ENCODE measurements at places on chromosomes 5 and 9. TPM values are rescaled to one million over a fixed set of nuclear protein-coding genes. Genes with fewer than 3 reads are reported as not detected.

DNA sequence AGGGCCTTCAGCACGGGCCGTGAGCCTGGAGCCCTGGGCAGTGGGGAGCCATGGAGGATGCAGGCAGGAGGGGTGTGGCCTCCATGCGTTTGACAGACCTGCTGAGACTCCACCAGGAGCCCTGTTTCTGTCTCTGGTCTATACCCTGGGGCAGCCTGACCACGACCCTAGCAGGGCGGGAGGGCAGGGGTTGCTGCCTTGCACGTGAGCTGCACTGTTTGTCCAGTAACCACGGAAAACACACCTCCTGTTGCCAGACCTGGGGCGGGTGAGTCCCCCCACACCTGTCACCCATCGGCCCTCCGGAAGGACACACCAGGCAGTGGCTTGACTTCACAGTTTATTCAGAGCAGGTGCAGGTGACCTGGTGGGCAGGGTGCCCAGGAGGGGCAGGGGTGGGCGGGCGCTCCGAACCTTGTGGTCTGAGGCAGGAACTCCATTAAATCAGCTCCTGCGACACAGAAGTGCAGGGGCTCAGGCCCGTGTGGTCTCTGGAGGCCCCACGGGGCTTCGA, 3.9 kb downstream of the LCN8 start:
- no peak for DNase-seq

DNA sequence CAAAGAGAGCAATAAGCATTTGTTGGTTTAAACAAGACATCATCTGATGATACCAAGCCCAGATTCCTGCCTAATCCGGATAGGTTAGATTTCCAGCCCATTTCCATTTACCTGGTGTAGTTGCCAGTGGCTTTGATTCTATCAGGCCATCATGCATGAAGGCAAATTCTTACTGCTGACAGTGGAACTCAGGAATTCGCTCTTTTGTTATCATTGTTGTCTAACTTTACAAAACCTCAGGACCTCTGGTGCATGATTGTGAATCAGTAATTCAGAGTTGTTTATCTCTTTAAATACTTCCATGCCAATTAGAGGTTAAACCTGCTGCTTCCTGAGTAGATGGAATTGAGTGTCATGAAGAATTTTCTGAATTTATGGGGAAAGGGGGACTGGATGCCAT, 76.5 kb downstream of the C9orf152 start:
- DNase-seq, result no peak

DNA sequence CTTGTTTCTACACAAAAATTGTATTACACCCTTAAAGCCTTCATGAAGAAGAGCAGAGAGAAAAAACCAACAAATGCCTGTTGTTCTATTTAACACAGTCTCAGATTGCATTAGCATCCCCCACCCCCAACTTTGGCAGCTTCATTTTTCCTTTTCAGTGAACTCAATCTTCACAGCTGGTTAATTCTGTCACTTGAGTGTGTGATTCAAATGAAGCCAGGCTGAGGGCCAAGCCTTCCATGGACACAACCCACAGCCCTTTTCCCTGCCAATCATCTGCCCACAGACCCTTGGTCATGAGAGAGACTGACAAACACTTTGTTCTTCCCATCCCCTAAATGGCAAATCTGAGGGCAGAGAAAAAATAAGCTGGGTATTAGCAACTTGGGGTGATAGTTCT, 217.5 kb upstream of the NMUR2 start:
- peak; percentile 15 for DNase-seq

DNA sequence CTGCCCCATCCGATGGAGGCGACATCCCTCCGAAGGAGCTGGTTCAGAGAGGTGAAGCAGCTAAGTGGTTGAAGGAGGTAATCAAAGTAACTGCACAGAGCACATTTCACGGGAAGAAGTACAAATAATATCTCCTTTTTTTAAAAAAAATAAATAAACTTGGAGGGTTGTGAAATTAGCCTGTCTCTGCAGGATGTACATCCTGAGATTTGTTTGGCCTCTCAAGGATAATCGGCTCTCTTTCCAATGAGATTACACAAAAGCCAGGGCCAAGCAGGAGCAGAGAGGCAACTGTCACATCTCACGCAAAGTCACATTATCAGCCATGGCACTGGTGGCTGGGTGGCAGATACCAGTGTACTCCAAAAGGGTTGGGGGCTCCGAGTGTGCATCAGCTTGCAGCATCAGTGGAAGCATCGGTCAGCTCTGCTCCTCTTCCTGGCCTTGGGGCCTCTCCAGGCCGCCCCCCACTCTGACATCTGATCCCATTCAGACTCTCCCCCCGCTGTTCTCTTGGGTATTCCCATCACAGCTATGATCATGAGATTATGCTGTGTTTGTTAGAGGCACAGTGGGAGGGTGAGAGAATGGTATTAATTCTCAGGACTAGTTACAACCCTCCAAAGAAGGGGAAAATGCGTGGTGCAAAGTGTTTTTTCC, 109.9 kb downstream of the UGCG start:
- DNase-seq, result no peak

- no peak for DNase-seq
These were observed 181.8 kb upstream of the ELL2 start for GRCh38 chr5:96143450-96143849.

DNA sequence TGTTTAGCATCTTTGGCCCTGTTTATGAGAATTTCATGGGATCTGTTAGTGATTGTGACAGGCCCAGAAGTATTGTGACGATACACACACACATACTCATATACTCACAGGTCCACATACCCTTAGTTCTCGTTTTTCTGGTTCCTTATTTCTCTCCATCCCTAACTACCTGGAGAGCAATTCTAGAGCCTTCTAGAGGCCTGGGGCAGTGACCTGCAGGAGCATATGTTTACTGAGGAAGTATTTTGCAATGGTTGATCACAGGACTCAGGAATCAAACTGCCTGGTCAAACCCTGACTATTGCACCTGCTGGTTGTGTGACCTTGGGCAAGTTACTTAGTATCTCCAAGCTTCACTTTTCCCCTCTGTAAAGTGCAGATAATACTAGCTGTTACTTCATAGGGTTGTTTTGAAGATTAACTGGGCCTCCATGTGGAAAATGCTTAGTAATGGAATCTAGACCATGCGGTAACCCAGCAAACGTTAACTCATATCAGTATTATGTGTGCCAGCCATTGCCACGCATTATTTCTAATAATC, 8.7 kb downstream of the PAPPA start:
- DNase-seq, result no peak

DNA sequence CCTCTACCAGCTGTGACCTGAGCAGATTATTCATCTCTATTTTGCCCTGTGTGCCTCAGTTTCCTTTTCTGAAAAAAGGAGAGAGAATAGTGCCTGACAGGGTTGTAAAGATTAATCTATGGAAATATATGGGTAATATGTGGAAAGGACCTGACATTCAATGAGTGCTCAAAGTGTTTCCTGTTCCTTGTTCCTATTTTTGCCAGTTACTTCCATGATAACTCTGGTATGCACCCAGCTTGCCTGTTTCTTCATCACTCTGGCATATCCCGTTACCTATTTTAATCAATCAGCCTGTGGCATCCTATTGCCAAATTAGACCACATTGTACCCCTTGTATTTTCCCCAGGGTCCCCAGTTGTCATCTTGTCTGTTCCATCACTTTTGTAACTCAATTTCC, 3.6 kb upstream of the ARAP3 start:
- no peak for DNase-seq

DNA sequence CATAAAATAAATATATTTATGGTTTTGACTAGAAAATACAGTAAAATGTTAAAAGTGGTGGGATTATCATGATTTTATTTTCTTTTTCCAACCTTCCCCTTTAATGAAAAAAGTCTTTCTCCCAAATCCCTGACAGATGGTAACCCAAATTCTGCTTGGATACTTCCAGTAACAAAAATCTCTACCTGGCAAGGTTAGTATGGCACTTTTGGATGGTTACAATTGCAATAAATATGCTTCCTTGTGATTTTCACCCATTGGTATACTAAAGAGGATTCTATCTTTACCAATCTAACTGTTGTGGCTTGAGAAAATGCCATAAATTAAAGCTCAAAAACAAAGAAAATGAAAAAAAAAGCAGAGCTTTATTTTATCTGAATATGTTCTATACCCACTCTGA, 62.8 kb downstream of the GABRB2 start:
- DNase-seq, result no peak

- no peak for DNase-seq
These were observed 331.6 kb downstream of the ADGRV1 start for GRCh38 chr5:90890180-90890579.

DNA sequence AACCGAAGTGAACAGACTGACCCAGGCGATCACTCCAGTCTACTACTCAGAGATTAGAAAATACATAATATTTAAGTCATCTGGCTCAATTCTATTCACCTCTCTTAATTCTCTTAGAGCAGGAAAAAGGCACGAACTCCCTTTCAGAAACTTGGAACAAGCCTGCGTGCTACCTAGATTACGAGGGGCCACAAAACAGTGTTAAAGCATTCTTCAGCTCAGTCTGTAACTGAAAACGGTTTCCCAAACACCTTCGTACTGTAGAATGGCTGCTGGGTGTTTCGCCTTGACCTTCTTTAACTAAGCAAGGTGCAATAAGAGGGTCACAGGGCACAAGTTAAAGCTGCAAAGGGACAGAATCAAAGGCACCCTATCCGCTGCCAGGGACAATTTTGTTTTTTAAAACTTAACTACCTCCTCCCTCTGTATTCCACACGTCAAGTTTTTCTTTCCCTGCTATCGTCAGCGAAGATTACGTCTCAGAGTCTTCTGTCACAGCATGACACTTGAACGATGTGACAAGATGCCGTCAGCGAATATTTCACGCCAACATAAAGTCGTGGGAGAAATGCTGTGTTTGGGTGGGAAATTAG, 687 bp downstream of the LYSMD3 start:
- no peak for DNase-seq

DNA sequence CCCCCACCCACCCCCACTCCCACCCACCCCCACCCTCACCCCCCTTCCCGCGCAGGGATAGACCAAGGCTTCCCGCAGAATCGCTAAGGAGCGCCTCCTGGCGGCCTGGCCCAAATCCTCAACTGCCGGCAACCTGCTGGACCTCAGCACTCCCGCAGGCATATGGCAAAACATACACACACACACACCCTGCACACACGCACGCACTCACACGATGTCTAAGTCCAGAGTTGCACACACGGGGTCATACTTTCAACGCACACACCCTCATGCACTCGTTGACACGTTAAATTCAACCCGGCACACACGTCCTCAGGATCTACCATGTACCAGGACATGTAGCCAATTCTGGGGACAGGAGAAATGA, 1.7 kb downstream of the CPLX2 start:
- DNase-seq, result no peak

- no peak for DNase-seq
These were observed 31.5 kb upstream of the NCS1 start for GRCh38 chr9:130140706-130141105.

Gene SMC2
- 9.7 TPM for total RNA-seq

Gene CCDC192
- not detected for total RNA-seq

Data from left ventricle myocardium inferior (tissue), 1 donor.